Fibroblast of skin of right quadriceps (primary cell): ENCODE measurements at places on chromosomes 7 and 10.

DNA sequence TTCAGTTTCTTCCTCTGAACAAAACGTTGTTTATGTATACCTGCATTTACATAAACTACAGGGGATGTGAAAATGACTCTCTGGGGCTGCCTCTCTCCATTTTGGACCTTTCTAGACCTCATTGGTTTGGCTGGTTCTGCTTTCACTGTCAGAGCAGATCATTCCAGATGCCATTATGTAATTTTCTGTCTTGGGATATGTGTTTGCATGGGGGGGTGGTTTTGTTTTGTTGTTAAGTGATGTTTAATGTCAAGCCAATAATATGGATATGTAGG, 172.4 kb downstream of the LRRC4 start:
- DNase-seq: no peak

DNA sequence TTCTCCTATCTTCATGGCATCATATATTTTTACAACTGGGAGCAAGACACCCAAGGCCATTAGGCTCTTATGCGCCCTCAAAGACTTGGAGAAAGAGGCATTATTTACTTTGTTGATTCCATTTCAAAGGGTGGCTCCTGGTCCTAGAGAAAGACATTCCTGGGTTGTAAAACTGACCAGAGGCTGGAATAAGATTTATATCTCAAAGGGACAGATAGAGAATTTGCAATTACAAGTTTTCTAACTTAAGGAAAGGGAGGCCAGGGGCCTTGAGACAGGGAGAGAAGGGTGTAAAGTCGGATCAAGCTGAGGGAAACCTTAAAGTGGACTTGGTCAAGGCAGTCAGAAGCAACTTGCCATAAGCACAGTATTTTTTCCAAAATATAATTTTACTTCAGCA, 1086.0 kb downstream of the SORCS3 start:
- no peak for DNase-seq

- peak; percentile 52 for DNase-seq
These were observed 127.3 kb downstream of the FAM204A start for GRCh38 chr10:118214776-118215175.

GRCh38 chr7:50622821-50623220, 57.6 kb upstream of the DDC start:
- no peak for DNase-seq

DNA sequence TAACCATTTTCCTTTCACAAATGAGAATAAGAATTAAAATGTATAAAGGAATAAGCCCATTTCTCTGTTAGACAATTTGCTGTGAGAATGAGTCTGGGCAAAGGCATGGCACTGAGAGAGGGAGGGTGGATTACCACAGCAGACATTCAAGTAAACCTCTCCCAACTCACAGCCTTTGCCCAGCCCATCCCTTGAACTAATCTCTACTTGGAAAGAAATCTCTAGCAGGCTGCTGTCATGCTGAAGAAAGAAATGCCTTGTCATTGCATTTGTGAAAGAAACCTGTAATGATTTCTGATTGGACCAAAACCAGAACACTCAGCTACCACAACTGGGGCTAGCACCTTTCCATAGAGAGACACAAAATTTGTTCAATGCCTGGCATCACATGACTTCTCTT, 39.2 kb downstream of the CH25H start:
- DNase-seq: no peak

DNA sequence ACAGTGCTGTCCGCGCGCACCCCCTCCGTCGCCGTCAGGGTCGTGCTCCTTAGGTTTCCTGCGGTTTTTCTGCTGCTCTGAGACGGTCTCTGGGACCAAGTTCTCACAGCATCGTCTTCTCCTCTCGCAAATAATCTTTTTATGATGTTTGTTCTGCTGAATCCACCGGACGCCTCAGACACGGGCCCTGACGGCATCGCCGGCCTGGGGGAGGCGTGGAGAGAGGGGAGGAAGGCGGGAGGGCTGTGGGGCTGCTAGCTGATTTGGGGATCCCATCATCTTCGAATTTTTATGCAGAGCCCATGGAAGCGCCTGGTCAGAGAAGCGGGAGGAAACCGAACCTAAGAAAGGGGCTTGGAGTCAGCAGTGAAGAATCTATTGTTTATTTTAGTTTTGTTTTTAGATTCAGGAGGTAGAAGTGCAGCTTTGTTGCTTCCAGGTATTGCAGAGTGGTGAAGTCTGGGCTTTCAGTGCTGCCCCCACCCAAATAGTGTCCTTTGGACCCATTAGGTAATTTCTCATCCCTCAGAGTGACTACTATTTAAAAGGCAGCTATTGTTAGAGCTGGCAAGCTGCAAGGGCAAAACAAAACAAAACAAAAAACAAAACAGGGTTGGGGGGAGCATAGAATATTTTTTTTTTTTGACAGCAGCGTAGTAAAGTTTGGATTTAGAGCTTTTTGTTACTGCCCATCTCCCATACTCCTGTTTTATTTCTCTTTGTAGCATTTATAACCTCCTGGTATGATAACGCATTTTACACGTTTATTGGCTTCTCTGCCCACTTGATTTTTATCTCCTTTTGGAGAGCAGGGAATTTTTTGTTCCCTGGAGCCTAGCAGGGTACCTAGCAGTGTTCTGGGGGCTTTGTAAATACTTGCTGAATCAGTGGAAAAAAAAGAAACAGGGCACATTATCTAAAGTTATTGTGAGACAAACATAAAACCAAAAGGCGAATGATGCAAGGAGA, 92.6 kb downstream of the SPAG6 start:
- peak; percentile 41 for DNase-seq
